Activated naive CD4-positive, alpha-beta T cell (primary cell): ENCODE measurements at places on chromosomes 12 and 14.

DNA sequence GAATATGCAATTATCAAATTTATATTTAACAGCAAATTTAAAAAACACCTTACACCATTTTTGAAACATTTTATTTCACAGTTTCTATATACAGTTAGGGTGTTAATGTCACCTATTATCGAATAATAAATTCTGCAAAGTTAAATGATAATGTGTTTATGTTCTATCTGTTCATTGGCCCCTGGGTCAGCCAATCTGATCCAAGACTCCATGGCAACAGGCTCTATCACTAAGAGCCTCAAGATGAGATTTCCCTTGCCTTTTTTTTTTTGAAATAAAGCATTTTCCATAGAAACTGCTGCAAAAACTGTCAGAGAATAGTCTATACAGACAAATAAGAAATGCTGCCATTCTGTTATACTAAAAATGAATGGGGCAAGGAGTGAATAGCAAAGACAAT lies 83.2 kb upstream of the STAC3 start:
- DNase-seq = no peak

GRCh38 chr12:125050868-125051267 lies 14.4 kb upstream of the AACS start:
- DNase-seq = no peak

GRCh38 chr14:64801800-64802199 lies 77.9 kb downstream of the SPTB start:
- no peak for DNase-seq

- no peak for DNase-seq
Measured at GRCh38 chr12:106084014-106084671, 54.6 kb downstream of the NUAK1 start.

GRCh38 chr12:64412459-64412858 lies 8.3 kb downstream of the XPOT start:
- DNase-seq = no peak

DNA sequence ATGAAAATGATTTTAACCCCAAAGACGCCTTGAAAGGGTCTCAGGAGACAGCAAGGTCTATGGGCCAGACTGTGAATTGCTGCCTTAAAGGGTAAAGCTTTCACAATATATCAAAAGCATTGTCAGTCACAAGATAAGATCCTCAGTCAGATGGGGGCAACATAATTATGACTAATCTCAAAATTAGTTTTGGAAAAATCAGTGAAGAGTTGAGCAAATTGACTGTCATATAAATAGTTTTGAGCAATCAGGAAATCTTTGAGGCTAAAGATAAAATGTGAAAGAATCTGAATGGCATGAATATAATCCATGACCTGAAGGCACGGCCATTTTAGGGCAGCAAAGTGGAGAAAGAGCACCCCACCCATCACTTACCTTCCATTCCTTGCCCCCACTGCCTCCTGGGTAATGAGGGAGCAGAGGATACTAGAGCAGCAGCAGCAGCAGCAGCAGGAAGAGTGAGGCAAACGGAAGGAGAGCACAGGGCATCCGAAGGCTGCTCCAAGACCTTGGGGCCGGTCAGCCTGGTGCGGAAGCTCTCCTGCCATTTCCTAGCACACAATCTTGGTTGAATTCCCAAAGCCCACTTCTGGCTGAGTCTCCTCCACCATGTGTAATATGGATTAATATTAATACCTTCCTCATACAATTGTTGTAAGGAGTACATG lies 7.0 kb downstream of the STON2 start:
- DNase-seq = no peak

DNA sequence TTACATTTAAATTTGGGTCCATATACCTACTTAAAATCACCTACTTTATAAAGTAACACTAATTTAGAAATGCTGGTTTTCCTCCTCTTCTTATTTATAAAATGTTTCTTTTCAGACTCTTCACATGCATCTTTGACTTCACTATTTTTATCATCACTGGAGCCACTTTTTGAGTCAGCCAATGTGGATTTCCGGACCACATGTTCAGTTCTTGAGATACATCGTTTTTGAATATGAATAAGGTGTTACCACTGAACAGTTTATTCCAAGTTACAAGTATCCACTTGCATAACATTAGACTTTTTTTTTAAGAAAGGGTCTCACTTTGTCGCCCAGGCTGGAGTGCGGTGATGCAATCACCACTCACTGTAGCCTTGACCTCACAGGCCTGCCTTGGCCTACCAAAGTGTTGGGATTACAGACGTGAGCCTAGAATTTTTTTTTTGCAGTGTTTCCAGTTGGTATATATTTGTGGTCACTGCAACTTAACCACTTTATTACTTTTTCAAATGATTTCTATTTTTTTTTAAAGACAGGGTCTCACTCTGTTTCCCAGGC lies 5.7 kb downstream of the FNTB start:
- DNase-seq = no peak

- no peak for DNase-seq
Measured at GRCh38 chr14:39939023-39939422, 506.8 kb upstream of the FBXO33 start.
